ENCODE measurements at places on chromosomes 16 and 17. TPM values are rescaled to one million over a fixed set of nuclear protein-coding genes. Genes with fewer than 3 reads are reported as not detected.

Gene OR3A3
- total RNA-seq = not detected

Gene VMO1
- total RNA-seq = not detected

Gene TMED6
- 1.0 TPM for total RNA-seq

DNA sequence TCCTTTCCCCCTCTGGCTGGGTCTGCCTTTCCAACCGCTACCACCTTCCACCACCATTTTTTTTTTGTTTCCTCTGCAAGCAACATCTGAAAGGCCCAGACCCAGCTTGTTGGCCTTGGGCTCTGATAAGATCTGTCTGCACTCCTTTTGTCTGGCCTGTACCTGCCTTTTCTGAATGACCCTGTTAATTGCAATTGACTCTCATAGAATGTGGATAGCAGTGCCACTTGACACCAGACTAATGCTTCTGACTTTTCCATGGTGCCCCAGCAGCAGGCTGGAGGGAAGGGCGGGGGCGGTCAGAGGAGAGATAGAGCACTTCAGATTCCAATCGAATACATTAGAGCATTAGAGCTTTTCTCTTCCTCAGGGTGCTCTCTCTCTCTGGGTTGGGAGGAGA is 538.9 kb downstream of the WWOX start:
- DNase-seq = no peak
- H3K27ac ChIP-seq = no peak overlapping the region
- no peaks in the 10 kb centered on the region for H3K36me3 ChIP-seq
- peaks cover 5% of the 10 kb centered on the region for H3K27me3 ChIP-seq

DNA sequence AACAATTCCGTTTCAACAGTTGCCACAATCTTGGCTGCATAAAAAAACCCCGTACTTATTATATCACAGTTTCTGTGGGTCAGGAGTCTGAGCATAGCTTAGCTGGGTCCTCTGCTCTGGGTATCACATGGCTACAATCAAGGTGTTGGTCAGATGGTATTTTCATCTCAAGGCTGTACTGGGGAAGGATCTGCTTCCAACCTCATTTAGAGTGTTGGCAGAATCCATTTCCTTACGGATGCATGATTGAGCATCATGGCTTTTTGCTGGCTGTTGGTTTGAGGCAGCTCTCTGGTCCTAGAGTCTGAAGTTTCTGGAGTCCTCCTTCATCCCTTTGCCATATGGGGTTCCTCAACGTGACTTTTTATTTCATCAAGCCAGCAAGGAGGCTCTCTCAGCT is 177.0 kb downstream of the HAPSTR1 start:
- no peaks in the 10 kb centered on the region for H3K4me1 ChIP-seq
- H3K27ac ChIP-seq = no peak overlapping the region
- no peak for DNase-seq
- H3K4me3 ChIP-seq = no peak overlapping the region

GRCh38 chr16:87491522-87492290 is 1.1 kb downstream of the ZCCHC14 start:
- peaks cover 14% of the 10 kb centered on the region for H3K27me3 ChIP-seq
- peaks cover 56% of the 10 kb centered on the region for H3K4me1 ChIP-seq
- H3K4me3 ChIP-seq = peak overlapping the region; percentile 74
- DNase-seq = peak; percentile 9
- peak overlapping the region; percentile 66 for H3K27ac ChIP-seq

- no peak overlapping the region for H3K4me3 ChIP-seq
- no peaks in the 10 kb centered on the region for H3K36me3 ChIP-seq
- no peak for DNase-seq
- H3K4me1 ChIP-seq = peaks cover 4% of the 10 kb centered on the region
- peaks cover 12% of the 10 kb centered on the region for H3K27me3 ChIP-seq
These were observed 134.5 kb downstream of the CDH13 start for GRCh38 chr16:82761236-82761635.

DNA sequence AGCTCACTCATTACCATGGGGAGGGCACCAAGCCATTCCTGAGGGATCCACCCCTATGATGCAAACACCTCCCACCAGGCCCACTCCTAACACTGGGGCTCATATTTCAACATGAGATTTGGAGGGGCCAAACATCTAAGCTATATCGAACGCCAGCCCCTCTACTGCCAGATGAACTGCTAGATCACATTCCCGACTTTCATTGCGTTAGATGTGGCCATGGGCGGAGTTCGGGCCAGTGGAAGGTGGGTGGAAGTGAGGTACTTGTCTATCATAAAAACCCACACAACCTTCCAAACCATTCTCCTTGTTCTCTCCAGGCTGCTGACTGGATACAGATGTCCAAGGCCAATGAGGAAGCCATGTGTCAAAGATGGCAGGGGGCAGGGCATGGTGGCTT is 27.0 kb upstream of the ANKRD40CL start:
- H3K27ac ChIP-seq = no peak overlapping the region
- no peak overlapping the region for H3K4me3 ChIP-seq
- H3K36me3 ChIP-seq = no peaks in the 10 kb centered on the region

- no peak overlapping the region for H3K4me3 ChIP-seq
- H3K27ac ChIP-seq = no peak overlapping the region
- H3K36me3 ChIP-seq = no peaks in the 10 kb centered on the region
- peaks cover 8% of the 10 kb centered on the region for H3K27me3 ChIP-seq
- no peaks in the 10 kb centered on the region for H3K4me1 ChIP-seq
These were observed 6.4 kb upstream of the TOX3 start for GRCh38 chr16:52553322-52553721.

DNA sequence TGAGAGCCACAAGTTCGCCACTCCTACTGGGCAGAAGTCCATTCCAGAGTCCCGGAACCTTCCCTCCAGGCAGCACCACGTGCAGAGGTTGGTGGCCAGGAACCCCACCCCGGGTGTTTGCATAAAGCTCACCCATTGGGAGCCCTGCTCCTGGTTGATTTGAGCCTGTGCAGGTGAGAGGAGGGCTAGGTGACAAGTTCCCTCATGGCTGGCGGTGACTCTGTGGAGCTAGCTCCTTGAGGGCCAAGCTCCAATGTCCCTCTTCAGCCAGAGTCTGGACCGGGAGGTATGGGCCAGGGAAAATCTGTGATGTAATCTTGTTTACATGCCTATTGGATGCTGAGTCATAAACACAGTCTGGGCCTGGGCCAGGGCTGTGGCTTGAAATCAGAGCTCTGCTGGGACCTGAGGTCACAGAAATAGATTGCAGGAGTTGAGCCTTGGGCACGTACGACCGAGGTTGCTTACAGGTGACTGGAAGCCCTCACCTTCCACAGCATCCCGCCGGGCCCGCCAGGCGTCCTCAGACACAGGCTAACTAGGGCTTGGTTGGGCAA is 118.9 kb downstream of the AATF start:
- H3K4me3 ChIP-seq = no peak overlapping the region
- H3K27me3 ChIP-seq = peaks cover 6% of the 10 kb centered on the region
- no peak overlapping the region for H3K27ac ChIP-seq

- H3K36me3 ChIP-seq = no peaks in the 10 kb centered on the region
- no peak overlapping the region for H3K4me3 ChIP-seq
- no peaks in the 10 kb centered on the region for H3K4me1 ChIP-seq
- H3K27me3 ChIP-seq = no peaks in the 10 kb centered on the region
These were observed 467.2 kb downstream of the CDH8 start for GRCh38 chr16:61569028-61569427.

DNA sequence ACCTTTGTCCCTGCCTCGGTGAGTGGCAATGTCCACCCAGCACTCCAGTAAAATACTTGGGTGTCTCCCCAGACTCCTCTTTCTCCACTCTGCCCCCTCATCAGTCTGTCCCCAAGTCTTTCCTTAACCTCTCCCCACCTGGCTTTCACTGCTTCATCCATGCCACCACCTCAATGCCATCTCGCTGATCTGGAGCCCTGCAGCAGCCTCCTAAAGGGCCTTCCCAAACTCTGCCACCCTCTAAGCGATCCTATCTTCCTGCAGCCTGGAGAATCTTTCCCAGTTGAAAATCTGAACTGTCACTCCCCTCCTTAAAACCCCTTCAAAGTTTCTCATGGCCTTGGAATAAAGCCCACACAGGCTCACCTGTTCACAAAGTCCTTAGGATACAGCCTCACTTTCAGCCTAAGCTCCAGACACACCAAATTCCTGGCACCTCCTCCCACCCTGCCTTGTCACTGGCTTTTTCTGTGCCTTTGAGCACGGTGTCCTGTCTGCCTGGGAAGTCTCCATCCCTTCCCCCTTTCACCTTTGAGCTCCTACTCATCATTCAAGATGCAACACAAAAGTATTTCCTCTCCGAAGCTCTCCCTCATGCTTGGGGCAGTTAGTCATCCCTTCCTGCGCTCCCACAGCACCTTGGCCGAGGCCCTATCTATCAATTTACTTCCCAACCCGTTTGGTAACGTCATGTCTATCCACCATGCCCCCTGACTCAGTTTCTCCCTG is 2.8 kb downstream of the WNK4 start:
- peaks cover 14% of the 10 kb centered on the region for H3K36me3 ChIP-seq
- no peak overlapping the region for H3K4me3 ChIP-seq
- peaks cover 72% of the 10 kb centered on the region for H3K27me3 ChIP-seq
- DNase-seq = no peak
- no peak overlapping the region for H3K27ac ChIP-seq
- peaks cover 18% of the 10 kb centered on the region for H3K4me1 ChIP-seq

- H3K4me3 ChIP-seq = no peak overlapping the region
- peaks cover 29% of the 10 kb centered on the region for H3K36me3 ChIP-seq
- DNase-seq = peak; percentile 77
- peak overlapping the region; percentile 94 for H3K27ac ChIP-seq
- peaks cover 72% of the 10 kb centered on the region for H3K4me1 ChIP-seq
These were observed 44.8 kb downstream of the PITPNC1 start for GRCh38 chr17:67421869-67422273.

- H3K27me3 ChIP-seq = no peaks in the 10 kb centered on the region
- DNase-seq = peak; percentile 66
- H3K36me3 ChIP-seq = peaks cover 36% of the 10 kb centered on the region
These were observed at the start of gene TLCD1 for GRCh38 chr17:28726226-28726626. Gene TLCD1 (minus strand): TSS chr17:28726233. CDS start chr17:28726097, 136 bp downstream.

- no peaks in the 10 kb centered on the region for H3K36me3 ChIP-seq
- no peaks in the 10 kb centered on the region for H3K4me1 ChIP-seq
- H3K27me3 ChIP-seq = no peaks in the 10 kb centered on the region
These were observed 463.6 kb upstream of the SOX9 start for GRCh38 chr17:71656964-71657858.

- no peaks in the 10 kb centered on the region for H3K4me1 ChIP-seq
- no peak overlapping the region for H3K4me3 ChIP-seq
- no peaks in the 10 kb centered on the region for H3K36me3 ChIP-seq
- H3K27ac ChIP-seq = no peak overlapping the region
- peaks cover 3% of the 10 kb centered on the region for H3K27me3 ChIP-seq
These were observed 94.8 kb upstream of the CPHXL start for GRCh38 chr16:75821117-75821516.

- H3K4me1 ChIP-seq = peaks cover 8% of the 10 kb centered on the region
- H3K4me3 ChIP-seq = no peak overlapping the region
- H3K27ac ChIP-seq = peak overlapping the region; percentile 38
- H3K36me3 ChIP-seq = no peaks in the 10 kb centered on the region
- DNase-seq = peak; percentile 22
These were observed 11.3 kb downstream of the MCRIP1 start for GRCh38 chr17:81821603-81822311.

- no peak for DNase-seq
- peaks cover 8% of the 10 kb centered on the region for H3K4me1 ChIP-seq
- no peak overlapping the region for H3K4me3 ChIP-seq
- peaks cover 14% of the 10 kb centered on the region for H3K27me3 ChIP-seq
- no peaks in the 10 kb centered on the region for H3K36me3 ChIP-seq
- H3K27ac ChIP-seq = no peak overlapping the region
These were observed 5.5 kb downstream of the TVP23A start for GRCh38 chr16:10813099-10813455.

DNA sequence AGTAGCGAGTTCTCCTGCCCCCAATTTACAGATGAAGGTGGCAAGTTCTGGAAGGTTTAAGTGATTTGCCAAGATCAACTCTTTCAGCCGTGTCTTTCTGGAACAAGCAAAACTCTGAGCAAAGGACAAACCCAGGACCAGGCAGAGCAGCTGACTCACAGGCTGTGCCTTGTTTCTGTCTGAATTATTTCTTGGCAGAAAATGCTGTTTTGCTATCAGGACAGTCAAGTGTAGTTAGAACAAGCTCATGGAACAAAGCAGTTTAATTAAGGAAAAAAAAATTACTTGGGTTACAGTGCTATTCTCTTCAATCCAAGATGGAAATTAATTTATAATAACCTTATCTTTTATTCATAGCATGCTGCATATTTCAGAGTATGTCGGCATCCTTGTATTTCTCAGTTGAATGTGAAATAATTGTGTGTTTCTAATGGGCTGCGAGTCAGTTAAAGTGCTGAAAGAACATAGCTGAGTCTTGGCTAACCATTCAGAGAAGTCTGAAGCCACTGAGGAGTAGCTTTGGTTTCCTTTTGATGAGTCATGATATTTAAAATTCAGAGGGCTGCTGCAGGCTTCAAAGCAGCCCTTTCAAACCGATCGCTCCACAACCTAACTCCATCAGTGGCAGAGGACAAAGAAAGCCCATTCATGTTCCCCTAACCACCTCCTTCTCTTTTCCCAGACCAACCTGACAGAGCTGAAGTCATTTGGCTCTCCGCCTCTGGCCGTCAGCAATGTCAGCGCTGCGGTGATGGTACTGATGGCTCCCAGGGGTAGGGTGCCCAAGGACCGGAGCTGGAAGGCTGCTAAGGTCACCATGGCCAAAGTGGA is 143.7 kb downstream of the ZNF18 start:
- no peaks in the 10 kb centered on the region for H3K36me3 ChIP-seq
- no peaks in the 10 kb centered on the region for H3K27me3 ChIP-seq

- H3K36me3 ChIP-seq = no peaks in the 10 kb centered on the region
- H3K4me1 ChIP-seq = peaks cover 17% of the 10 kb centered on the region
- H3K27me3 ChIP-seq = no peaks in the 10 kb centered on the region
- H3K27ac ChIP-seq = no peak overlapping the region
- no peak overlapping the region for H3K4me3 ChIP-seq
- no peak for DNase-seq
These were observed 215.7 kb downstream of the NTN1 start for GRCh38 chr17:9237053-9237410.

- no peaks in the 10 kb centered on the region for H3K36me3 ChIP-seq
- no peaks in the 10 kb centered on the region for H3K4me1 ChIP-seq
- H3K27me3 ChIP-seq = no peaks in the 10 kb centered on the region
- no peak for DNase-seq
- no peak overlapping the region for H3K4me3 ChIP-seq
- no peak overlapping the region for H3K27ac ChIP-seq
These were observed 670.0 kb downstream of the TOX3 start for GRCh38 chr16:51876934-51877333.

DNA sequence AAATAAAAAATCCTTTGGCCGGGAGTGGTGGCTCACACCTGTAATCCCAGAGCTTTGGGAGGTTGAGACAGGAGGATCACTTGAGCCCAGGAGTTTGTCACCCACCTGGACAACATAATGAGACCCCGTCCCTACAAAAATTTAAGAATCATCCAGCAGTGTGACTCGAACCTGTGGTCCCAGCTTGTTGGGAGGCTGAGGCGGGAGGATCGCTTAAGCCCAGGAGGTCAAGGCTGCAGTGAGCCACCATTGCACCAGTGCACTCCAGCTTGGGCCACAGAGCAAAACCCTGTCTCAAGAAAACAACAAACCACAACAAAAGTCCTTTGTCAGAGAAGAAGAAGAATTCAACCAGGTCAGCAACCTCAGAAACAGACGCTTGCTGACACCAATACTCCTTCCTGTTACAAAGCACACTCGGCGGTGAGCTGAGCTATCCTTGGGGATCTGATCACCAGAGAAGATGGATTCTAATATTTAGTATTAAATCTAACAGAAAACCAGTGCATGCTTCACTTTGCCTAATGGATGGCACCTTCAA is 12.9 kb upstream of the PVALEF start:
- H3K27ac ChIP-seq = no peak overlapping the region
- no peak overlapping the region for H3K4me3 ChIP-seq
- no peak for DNase-seq
- no peaks in the 10 kb centered on the region for H3K4me1 ChIP-seq
- H3K27me3 ChIP-seq = peaks cover 2% of the 10 kb centered on the region
- no peaks in the 10 kb centered on the region for H3K36me3 ChIP-seq

- H3K4me3 ChIP-seq = no peak overlapping the region
- no peaks in the 10 kb centered on the region for H3K4me1 ChIP-seq
- no peak for DNase-seq
- no peaks in the 10 kb centered on the region for H3K36me3 ChIP-seq
- peaks cover under 1% of the 10 kb centered on the region for H3K27me3 ChIP-seq
- H3K27ac ChIP-seq = no peak overlapping the region
These were observed 378.6 kb upstream of the C16orf82 start for GRCh38 chr16:26688105-26688504.
